ENCODE measurements at places on chromosomes 16 and 17.

DNA sequence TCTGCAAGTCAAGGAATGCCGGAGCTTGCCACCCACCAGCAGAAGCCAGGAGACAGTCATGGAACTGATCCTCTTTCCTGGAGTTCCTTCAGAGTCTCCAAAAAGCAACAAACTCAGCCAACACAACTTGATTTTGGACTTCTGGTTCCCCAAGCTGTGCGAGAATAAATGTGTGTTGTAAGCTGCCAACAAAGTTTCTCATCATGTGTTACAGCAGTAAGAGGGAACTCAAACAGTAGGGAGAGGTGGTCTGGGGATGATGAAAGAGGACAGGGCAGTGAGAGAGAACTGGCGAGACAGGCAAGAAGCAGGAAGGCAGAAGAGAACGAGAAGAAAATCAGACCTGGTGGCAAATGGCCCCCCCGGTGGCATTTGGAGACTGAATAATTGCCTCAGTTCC, 204.9 kb downstream of the MAF start:
- no peak for DNase-seq

- DNase-seq: no peak
Observed at GRCh38 chr17:72124438-72124775, 3.6 kb downstream of the SOX9 start.

DNA sequence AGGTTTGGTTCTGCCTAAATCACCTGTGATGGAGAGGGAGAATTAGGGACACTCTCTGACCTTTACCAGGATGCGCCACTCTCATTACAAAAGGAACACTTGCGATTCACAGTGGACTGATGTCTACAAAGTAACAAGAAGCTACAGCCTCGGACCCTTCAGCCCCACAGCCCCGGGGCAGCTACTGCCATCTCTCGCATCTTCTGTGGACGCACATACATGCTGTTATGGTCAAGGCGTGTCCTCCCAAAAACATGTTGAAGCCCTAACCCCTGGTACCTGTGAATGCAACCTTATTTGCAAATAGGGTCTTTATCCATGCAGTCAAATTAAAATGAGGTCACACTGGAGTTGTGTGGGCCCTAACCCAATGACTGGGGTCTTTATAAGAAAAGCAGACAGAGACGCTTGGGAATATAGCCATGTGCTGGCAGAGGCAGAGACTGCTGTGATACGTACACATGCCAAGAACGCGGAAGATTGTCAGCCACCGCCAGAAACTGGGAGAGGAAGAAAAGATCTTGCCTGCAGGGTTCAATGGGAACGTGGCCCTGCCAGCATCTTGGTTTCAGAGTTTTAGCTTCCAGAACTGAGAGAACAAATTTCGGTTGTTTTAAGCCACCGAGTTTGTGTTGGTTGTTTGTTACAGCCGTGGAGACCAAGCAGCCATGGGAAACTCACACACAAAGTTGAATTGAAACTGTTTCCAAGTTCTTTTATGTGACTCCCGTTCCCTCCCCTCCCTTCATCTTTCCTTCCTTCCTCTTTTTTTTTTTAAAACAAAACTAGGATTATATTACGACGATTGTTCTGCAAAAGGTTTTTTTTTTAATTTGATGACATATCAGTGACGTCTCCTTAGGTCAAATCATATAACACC, 23.1 kb downstream of the ATP2C2 start:
- DNase-seq: no peak

DNA sequence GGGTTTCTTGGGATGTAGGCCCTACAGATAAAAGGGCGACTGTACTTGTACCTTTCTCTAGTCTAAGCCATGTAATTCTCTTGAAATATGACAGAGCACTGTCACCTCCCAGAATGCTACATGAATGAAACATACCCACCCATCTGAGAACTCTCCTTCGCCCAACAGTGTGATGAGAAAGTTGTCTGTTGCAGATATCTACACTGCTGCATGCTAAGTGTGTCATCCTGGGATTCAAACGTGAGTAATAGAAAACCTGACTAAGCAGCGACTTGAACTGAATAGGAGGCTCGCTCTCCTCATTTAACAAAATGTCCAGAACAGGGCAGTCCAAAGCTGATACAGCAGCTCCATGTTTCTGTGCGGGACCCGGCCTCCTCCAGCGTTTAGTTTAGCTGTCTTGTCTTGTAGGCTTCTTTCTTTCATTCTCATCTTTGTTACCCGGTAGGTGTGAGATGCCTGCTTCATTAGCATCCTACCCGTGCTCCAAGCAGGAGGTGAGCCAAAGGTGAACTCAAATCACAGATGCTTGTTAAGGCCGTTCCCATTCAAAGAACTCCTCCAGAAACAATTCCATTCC, 211.9 kb downstream of the PRKCA start:
- DNase-seq: no peak

- DNase-seq: no peak
Observed at GRCh38 chr16:17348042-17348783, 122.5 kb downstream of the XYLT1 start.

GRCh38 chr17:42249681-42250446, 26.3 kb downstream of the STAT5B start:
- DNase-seq: no peak

DNA sequence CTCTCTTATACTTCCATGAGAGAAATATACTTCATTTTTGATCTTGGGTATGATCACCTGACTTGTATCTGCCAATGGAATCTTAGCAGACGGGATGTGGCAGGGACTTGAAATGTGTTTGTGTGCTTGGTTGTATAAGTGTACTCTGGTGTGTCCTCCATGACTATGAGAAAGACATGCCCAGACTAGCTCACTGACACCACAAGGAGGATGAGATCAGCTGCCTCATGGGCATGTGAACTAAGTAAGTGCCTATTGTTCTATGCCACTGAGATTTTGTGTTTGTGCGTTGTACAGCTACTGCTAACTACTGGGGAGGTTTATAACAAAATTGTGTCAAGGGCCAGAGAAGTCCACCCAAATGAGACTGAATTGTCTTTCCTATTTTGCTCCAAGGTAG, 402.2 kb upstream of the SALL1 start:
- DNase-seq: no peak

- no peak for DNase-seq
Observed at GRCh38 chr16:69481901-69482341, 57.5 kb downstream of the CYB5B start.

DNA sequence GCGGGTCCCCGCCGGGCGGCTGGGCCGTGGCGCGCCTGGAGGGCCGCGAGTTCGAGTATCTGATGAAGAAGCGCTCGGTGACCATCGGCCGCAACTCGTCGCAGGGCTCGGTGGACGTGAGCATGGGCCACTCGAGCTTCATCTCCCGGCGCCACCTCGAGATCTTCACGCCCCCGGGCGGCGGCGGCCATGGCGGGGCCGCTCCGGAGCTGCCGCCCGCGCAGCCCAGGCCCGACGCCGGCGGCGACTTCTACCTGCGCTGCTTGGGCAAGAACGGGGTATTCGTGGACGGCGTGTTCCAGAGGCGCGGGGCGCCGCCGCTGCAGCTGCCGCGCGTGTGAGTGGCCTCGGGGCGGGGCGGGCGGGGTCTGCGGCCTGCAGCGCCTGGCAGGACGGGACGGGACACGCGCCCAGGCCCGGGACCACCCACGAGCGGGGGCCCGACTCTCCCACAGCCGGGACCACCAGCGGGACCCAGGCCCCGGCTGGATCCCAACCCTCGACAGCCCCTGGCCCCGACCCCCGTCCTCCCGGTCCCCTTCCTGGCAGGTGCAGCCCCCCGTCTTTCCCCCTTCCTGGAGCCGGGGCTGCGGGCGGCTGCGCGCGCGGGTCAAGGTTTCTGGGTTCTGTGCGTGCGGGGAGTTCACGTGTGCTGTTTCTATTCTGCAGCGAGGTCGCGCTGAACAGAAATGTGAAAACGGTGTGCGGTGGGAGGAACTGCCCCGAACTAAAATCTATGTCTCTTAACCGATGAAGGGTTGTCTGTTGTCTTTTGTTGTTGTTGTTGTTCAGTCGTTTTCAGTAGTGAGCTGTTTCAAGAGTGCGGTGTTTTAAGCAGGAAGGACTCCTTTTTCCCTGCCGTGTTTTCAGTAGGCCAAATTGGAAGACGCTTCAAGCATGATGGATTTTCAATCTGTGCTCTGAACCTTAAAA, 705 bp downstream of the FOXK2 start:
- DNase-seq: peak; percentile 46

DNA sequence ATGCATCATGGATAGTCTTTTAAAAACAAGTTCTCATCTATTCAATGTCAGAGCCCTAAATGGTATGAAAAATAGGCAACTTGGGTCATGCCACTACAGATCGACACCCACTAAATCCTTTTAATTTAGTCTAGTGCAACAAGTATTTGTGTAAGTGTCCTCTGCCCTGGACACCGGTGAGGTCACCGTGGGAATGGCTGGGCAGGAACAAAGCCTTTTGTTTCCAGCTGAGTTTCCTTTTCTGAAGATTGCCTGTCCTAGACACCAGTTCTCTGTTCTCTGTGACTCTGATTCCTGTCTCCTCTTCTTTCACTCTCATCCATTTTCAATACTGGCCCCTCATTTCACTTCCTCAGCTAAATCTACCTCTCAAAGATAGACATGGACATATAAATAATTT, 446.5 kb downstream of the MAF start:
- DNase-seq: no peak

- DNase-seq: no peak
Observed at GRCh38 chr17:4626734-4627256, 14.7 kb downstream of the ALOX15 start.

DNA sequence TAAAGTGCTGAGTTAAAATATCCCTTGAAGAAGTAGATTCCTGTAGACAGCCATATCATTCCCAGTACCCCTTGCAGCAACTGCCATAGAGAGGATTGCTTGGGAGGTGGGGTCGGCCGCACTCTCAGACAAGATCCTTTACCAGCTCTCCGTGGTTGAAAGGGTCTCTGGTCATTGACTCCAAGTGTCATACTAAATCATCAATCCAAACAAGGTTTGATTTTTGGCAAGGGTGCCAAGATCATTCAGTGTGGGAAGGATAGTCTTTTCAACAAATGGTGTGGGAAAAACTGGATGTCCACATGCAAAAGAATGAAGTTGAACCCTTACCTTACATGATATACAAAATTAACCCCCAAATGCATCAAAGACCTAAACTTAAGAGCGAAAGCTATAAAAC, 21.8 kb downstream of the TBX2 start:
- no peak for DNase-seq

GRCh38 chr16:79592186-79592585, 8.4 kb downstream of the MAF start:
- no peak for DNase-seq

- DNase-seq: no peak
Observed at GRCh38 chr17:46962374-46962790, 16.7 kb downstream of the RPRML start.

DNA sequence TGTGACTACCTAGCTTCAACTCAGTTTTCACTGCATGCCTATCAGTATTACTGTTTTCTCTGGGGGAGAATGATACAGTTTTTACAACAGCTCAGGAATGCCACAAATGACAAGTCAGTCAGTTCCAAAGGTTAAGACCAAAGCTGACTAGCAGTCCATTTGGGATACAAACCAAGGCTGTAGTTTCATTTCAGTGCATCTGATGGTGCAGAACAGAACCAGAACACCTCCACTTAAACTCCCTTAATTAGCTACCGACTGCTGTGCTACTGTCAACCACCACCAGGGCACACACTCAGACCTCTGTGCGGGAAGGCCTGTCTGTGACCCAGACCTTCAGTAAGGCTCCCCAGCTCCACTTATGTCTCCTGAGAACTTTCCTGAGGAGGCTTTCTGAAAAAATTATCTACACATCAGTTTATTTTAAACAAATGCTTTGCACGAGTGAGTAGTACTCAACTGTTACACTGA, 20.4 kb downstream of the NFE2L1 start:
- no peak for DNase-seq
